ENCODE measurements at places on chromosomes 13 and 19. TPM values are rescaled to one million over a fixed set of nuclear protein-coding genes. Genes with fewer than 3 reads are reported as not detected.

GRCh38 chr19:54429545-54430227, 14.4 kb downstream of the TTYH1 start:
- DNase-seq, result no peak

DNA sequence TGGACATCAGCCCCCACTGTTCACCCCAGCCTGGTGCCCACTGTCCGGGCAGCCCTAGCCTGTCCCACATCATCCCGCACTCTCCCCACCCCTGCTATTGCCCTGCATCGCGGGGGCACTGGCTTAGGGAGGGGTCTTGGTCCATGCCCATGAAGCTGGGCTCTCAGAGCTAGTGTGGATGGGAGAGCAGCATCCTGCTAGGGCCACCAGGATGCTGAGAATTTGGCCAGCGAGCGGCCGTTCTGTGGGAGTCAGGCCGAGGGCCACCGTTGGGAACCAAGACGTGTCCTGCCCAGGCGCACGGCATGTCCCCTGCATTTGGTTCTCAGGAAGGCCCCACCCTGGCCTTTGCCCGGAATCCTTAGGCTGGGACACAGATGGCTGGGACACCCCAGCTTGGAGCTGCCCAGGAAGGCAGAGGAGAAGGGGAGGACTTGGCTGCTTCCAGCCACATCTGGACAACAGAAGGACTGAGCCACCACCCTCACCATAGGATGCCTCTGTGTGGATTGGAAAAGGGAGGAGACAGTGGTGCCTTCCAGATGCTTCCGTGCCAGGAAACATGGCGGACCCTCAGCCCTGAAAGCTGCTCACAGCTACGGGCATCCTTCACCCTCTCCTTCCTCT, 14.6 kb downstream of the ADGRE5 start:
- DNase-seq, result no peak

DNA sequence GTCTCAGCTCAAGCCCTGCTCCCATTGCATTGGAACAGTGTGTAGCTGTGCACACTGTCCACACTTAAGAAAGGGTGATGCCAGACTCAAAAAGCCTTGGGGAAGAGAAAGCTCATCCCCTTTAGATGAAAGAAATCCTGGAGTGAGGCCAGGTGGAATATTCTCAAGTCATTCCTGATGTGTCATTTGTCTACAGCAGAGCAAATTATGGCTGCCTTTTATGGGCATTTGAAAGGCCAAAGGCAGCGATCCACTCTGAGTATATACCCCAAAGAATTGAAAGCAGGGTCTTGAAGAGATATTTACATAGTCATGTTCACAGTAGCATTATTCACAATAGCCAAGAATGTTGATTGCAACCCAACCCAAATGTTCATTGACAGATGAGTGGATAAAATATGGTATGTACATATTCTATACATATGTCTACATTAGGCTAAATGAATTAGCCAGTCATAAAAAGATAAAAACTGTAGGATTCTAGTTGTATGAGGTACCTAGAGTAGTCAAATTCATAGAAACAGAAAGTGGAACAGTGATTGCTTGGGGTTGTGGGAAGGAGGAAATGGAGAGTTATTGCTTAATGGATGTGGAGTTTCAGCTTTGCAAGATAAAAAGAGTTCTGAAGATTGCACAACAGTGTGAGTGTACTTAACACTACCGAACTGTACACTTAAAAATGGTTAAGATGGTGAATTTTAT, 214.9 kb downstream of the KCNRG start:
- DNase-seq, result peak; percentile 75

DNA sequence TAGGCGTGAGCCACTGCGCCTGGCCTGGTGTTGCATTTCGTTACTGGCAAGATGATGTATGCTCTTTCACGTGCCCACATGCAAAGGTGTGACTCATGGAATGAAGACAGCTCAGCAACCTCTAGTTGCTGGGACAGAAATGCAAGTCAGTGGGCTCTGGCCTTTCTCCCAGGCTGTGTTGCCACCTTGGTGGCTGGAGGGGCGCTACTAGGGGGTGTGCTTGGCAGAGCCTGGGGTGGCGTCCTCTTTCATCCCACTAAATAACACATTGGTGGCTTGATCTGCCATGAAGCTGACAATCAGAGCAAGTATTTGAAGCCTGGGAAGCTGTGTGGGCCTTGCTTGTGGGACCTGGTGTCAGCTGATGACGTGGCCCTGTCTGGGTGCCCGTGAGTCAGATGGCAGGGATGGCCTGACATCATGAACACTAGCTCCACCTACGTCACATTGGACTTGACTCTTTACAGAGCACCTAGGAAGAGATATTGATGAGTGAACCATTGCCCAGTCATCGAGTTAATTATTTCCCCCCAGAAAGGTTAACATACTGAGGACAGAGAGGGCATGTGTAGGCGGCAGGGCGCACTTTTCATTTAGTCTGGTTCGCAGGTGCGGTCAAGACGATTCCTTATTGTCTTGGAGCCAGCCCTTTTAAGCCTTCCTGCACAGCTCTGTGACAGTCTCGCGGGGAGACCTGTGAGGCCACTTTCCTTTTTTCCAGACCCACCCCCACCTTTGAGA, 154.2 kb downstream of the TM9SF2 start:
- DNase-seq, result peak; percentile 73

- peak; percentile 69 for DNase-seq
Observed at GRCh38 chr13:113411216-113412023, 41.9 kb downstream of the ADPRHL1 start.

GRCh38 chr13:105655046-105655445, 880.4 kb downstream of the EFNB2 start:
- peak; percentile 65 for DNase-seq

DNA sequence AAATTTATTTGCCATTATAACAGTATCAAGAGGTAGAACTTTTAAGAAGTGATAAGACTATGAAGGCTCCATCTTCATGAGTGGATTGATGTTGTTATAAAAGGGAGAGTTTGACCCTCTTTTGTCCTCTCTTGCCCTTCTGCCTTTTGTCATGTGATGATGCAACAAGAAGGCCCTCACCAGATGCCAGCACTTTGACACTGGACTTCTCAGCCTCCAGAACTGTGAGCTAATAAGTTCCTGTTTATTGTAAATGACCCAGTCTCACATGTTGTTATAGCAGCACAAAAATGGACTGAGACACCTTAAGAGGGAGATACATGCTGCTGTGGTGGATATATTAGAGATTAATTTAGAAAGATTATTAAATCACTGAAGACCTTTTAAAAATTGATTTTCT, 71.6 kb downstream of the SPRYD7 start:
- DNase-seq, result no peak

DNA sequence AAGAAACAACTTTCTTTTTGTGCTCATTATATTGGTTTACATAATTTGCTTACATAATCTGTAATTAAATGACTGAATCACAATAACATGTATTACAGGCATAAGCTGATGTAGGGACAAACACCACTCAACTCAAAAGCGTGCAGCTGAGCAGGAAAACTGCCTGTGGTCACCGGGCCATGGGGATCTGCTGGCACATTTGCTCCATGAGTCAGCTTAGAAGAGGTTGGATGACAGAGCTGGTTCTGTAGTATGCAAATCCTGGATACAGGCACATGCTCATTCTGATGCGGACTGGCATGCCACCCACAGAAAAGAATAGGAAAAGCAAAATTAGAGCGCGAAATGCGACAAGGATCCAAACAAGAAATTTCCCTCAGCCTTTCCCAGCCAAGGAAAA, 128.6 kb downstream of the USP12 start:
- DNase-seq, result peak; percentile 87

GRCh38 chr13:22451327-22451741, 729.4 kb upstream of the SGCG start:
- no peak for DNase-seq

DNA sequence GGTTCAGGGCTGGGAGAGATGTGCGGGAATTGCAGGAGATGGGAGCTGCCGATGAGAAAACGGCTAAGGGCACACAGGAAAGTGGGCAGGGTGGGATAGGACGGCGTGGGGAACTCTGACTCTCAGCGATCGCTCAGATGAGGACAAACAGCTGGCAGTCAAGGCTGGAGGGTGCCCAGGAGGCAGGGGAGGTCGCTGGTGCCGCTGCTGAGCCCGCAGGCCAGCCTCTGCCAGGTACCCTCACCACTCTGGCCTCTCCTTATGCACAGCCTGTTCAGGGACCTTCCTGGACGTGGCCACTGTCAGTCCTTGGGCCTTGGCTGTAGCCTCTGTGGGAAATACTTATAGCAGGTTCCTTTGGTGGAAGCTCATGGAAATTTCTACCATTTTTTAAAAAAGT, 308.6 kb downstream of the TEX29 start:
- no peak for DNase-seq

- DNase-seq, result no peak
Observed at GRCh38 chr19:2428321-2428690, 920 bp upstream of the TIMM13 start.

GRCh38 chr13:41302743-41303142, 8.3 kb upstream of the NAA16 start:
- no peak for DNase-seq

DNA sequence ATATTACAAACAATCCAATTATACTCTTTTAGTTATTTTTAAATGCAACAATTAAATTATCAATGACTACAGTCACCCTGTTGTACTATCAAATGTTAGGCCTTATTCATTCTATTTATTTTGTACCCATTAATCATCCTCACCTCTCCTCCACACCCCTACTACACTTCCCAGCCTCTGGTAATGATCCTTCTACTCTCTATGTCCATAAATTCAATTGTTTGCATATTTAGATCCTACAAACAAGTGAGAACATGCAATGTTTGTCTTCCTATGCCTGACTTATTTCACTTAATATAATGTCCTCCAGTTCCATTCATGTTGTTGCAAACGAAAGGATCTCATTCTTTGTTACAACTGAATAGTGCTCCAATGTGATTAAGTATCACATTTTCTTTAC, 1414.6 kb downstream of the SLITRK1 start:
- no peak for DNase-seq

The TSEN34 gene
- 94.0 TPM for total RNA-seq

The ZNF93 gene
- total RNA-seq, result 2.8 TPM

The AMH gene
- 1.2 TPM for total RNA-seq

The PTGIR gene
- total RNA-seq, result under 0.01 TPM

The C19orf85 gene
- not detected for total RNA-seq

All from mammary epithelial cell (primary cell).